ENCODE measurements at places on chromosomes 3 and 15.

DNA sequence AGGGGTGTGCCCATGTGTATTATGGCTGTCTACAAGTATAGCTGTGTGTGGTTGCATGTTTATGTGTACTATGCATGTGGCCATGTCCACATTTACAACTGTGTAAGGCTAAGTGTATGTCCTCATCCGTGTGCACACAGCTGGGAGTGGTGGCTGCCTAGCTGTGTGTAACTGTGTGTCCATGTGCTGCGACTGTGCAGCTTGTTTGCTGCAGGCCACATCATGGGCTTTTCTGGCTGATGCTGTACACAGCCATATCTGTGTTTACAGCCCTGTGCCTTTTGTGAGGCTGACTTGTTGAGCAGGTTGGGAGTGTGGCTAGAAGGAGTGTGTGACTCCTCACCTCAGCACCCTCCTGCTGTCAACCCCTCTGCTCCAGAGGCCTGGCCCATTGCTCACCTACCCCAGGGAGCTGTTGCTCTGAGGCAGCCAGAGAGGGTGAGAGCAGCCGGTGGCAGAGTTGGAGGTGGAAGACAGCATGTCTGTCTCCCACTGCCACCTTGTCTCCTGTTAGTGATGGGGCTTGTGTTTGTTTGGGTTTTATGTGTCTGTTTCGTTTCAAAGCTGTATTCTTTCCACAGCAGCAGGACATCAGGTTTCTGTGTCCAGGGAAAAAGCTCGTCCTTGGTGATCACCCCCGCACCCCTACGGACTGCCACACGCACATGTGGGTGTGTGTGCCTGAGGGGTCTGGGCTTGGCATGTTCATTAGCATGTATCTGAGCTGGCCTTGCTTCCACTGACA lies 1.4 kb upstream of the GRM2 start:
- no peak for DNase-seq

DNA sequence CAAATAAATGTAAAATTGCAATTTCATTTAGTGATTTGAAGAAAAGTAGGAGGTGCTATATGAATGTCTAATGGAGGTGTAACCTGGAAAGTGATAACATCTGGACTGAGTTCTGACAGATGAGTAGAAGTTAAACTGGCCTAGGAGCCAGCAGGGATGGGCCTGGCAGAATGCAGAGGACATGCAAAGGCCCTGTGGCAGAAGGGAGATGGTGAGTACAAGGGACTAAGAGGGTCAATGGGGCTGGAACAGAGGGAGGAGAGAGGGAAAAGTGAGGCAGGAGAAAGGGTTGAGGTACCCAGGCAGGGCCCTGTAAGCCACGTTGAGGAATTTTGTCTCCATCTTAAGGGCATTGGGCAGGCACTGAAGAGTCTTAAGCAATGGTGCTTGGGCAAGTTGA lies 3.4 kb upstream of the PPP1R14D start:
- DNase-seq = no peak

- DNase-seq = no peak
Measured at GRCh38 chr15:38698254-38698653, 133.6 kb upstream of the RASGRP1 start.

DNA sequence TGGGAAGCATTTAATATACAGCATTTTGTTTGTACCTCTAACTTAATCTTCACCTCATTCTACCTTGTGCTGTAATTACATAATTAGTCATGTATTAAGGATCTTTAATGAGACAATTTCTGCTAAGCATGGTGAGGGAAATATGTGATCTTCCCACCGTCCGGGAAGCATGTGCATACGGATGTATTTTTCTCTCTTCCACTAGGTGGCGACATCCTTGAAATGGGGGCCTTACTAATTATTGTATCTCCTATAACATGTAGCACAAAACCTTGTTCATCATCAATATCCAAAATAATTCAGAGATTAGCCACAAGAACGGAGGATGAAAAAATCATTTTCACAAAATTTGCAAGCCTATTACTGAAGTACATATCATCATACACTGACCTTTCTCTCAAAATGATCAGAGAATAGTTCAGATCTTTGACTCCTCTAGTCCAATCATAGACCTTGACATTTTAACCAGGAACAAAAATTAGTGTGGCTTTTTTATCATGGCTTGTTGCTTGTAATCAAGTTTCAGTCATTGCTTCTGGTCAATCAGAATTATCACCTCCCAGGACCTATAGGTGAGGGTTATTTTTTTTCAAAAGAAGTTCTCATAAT lies 148.9 kb upstream of the GBE1 start:
- peak; percentile 19 for DNase-seq

GRCh38 chr3:84772841-84773240 lies 185.9 kb upstream of the CADM2 start:
- DNase-seq = no peak

GRCh38 chr15:95024351-95024750 lies 793.0 kb downstream of the MCTP2 start:
- peak; percentile 36 for DNase-seq

- no peak for DNase-seq
Measured at GRCh38 chr15:90000186-90001001, 730 bp upstream of the ZNF710 start.

DNA sequence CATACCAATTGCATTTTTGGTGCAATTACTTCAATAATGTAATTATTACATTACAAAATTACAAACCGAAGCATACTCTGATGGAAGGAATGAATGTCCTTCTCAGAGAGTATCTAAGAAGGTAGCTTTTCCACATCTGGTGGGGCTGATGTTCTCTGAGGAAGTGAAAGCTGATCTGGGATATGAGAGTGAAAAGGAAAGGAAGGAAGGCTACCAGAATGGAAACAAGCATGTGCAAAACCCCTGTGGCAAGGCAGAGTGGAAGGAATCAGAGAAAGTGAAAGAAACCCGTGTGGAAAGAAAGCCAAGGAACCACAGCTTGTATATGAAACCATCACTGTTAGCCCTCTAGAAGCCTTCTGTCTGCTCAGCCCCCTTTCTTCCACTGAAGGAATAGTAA lies 35.3 kb upstream of the GOLGA8A start:
- DNase-seq = no peak

GRCh38 chr3:32018757-32019564 lies 37.4 kb downstream of the ZNF860 start:
- peak; percentile 67 for DNase-seq

GRCh38 chr3:99640214-99640851 lies 1.9 kb downstream of the COL8A1 start:
- DNase-seq = no peak

DNA sequence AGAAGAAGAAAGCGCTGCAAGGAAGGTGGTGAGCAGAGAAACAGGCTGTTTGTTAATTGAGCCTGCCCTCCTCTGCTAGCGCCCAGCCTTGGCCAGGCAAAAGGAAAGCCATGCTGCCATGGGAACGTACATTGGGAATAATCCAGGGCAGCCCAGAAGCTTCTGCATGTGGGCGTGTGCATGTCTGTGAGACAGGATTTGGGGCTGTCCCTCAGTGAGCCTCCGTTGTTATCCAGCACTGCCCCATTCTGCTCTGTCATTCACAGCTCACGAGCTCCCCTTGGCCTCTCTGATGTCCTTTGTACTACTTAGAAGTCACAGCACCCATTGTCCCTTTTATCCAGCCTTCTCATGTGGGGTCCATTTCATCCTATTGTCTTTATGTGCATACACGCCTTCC lies 239.1 kb upstream of the ROPN1 start:
- no peak for DNase-seq

DNA sequence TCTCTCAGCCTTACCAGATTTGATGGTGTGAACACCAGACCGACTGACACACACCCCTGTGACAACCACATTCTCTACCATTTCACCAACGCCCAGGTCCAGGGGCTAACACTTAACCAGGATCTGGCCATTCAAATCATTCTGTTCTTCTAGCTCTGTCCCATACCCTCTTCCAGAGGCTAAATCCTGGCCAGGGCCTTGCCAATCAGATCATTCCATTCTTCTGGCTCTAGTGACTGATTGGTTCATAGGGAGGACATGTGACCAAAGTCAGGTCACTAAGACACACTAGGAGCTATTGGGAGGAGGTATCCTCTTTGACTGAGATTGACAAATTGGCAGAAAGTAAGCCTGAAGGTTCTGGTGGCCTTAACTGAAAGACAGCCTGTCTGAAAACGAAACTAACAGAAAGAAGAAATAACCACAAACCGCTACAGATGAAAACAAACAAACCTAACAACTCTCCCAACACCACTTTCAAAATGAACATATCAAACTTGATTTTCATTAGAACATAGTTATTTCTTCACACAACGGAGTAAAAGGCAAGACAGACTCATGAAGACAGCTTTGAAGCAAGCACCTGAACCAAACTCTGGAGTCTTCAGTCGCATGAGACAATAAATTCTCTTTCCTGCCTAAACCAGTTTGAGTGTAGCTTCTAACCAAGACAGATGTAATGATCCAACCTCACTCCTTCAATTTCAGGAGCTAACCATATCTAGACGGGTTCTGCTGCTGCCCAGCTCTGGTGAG lies 68.5 kb downstream of the TRANK1 start:
- peak; percentile 18 for DNase-seq

DNA sequence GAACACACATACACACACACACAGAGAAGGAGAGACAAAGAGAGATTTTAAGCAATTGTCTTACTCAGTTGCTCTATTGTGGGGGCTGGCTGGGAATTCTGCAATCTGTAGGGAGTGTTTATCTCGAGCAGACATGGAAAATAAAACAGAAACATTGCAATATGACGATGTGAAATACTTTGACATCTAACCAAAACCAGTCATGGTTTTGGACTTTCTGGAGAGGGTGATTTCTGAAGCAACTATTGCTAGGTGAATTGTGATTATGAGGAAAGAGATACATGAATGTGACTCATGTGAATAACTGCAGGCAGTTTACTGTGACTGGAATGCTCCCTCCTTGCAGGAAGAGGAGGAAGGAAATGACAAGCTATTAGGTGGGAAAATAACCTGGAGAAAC lies 12.3 kb upstream of the PHLDB2 start:
- peak; percentile 49 for DNase-seq

DNA sequence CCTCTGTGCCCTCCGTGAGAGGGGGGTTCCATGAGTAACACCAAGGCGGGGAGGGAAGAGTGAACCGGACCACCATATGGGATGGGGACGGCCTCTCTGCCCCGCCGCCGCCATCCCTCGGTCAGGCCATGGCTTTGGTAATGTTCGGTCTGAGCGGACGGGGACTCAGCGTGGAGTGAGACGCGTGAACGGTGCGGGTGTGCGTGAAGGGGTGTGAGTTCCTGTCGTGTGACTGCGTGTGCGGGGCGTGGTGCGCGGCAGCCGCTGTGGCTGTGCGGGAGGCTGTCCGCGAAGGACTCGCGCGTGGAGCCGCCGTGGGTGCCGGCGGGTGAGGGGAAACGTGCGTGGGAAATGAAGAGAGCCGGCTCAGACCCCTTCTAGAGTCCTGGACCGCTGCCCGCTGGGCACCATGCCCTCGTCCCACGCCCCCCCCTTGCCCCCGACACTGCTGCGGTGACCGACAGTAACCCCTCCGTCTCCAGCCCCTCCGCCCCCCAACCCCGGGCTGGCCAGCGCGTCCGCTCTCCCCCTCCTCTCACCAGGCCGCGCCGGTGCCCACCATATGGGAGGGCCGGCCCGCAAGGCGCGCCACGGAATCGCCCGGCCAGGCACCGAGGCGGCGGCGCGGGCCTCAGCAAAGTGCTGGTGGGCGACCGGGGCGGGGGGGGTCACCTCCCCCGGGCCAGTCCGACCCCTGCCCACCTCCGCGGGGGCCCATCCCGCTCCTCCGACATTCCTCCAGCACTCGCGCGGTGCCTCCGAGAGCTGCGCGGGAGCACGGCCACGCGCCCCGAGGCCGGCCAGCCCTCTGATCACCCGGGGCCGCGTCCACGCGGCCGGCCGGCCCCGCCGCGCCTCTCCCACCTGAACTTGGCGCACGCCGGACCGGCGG lies 589 bp downstream of the KLF15 start:
- no peak for DNase-seq

DNA sequence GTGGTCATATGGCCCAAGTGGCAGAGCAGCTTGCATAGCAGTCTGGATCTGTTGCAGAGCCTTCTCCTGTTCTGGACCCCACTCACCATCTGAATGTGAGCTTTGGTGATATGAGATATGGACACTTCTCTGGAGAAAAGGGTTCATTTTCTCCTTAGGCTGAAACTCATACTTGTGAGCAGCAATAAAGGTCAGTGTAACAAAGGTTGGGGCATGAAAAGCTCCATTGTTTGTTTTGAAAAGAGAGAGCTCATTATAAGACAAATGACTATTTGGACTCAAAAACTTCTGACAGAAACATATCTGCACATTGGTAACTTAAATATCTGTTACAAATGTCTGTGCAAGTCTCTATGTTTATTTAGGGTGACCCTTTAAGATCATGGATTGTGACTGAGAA lies 517.3 kb downstream of the MFSD1 start:
- DNase-seq = no peak

DNA sequence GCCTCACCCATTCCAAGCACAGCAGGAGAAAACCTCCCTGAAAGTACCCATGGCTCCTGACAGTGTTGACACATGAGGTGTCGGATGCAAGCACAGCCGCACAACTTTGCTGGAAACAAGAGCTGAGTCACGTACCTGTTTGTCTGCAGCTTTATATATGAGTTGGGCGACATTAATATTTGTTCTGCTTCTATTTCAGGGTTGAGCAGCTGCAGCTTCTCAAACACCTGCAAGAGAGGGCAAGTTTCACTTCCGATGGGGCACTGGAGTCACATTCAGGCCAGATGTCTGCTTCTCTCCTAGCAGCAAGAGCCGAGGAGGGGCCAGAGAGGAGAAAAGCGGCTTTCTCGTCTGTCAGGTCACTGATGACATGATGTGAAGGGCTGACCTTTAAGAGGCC lies 88.0 kb downstream of the NUP210 start:
- no peak for DNase-seq

- DNase-seq = no peak
Measured at GRCh38 chr15:70382009-70382749, 284.5 kb upstream of the TLE3 start.

DNA sequence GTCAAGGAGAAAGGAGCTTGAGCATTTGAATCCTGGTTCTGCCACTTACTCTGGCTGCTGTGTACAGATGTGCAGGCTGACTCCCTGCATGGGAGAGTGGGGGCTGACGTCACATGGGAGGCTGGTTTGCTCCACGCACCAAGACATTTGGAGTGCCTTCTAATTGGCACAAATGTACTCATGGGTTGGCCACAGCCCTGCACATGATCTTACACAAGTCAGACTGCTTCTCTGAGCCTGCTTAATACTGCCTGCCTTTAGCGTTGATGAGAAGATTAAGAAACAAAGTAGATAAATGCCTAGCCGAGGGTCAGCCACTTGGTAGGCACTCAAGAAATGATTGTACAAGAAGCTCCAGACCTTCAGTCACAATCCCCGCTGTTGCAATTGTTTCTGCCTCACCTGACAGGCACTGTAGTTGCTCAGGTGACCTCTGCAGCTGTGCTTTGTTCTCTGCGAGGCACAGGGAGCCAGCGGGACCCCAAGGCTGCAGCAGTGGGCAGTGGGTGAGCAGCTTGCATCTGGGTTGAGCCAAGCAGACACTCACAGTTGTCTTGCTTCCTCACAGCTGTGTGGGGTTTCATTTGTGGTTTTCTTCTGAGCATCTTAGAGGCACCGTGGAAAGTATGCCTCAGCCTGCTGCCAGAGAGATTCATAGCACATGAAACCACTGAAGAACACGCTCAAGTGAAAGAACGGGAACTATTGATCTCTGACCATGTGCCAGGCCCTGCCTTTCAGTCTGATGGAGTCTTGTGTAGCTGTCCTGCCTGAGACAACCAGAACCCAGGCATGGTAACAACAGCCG lies 33.1 kb downstream of the GRK7 start:
- DNase-seq = no peak

Measured in SW480 (cell line).